Umbilical cord (tissue), 2 donors: ENCODE measurements at places on chromosomes 5 and 9. TPM values are rescaled to one million over a fixed set of nuclear protein-coding genes. Genes with fewer than 3 reads are reported as not detected.

- DNase-seq: no peak
These were observed 433.9 kb upstream of the SLC30A5 start for GRCh38 chr5:68659881-68660280.

GRCh38 chr5:85017261-85017660 lies 632.6 kb upstream of the EDIL3 start:
- no peak for DNase-seq

GRCh38 chr9:23341346-23341745 lies 484.7 kb downstream of the ELAVL2 start:
- DNase-seq: no peak

- DNase-seq: no peak
These were observed 57.9 kb downstream of the MACROH2A1 start for GRCh38 chr5:135341016-135341666.

DNA sequence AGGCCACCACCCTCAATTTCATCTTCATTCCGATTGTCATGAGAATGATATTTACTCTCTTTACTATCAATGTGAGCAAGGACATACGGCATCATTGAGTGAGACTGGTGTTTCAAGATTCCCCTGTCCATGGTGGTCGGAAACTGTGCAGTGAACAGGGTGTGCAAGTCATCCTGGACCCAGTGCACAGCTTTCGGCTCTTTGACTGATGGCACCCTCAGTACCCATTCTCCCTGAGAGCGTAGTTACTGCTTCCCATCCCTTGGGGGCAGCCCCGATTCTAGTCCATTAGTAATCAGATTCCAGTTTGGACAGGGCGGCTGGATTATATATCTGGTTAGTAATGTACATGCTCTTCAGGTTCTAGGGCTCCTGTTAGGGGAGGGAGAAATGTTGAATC lies 61.7 kb upstream of the SUB1 start:
- DNase-seq: no peak

- DNase-seq: peak; percentile 95
These were observed 430.9 kb downstream of the DMAC1 start for GRCh38 chr9:7368410-7369292.

- no peak for DNase-seq
These were observed 2.9 kb downstream of the TTC23L start for GRCh38 chr5:34841816-34842215.

DNA sequence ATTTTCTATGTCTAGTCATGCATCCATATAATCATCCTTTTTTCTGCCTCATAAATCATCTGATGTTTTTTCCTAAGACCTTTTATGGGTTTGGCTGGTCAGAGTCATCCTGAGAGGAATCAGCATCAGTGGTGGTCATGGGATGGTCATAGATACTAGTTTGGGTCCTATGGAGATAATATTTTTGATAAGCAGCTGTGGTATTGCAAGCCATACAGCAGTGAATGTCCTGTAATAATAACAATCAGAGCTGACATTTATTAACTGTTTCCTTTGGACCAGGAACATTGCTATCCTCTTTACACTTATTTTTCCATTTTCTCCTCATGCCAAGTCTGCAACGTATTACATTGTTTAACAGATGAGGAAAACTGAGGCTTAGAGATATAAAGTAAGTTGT lies 83.1 kb downstream of the TEX10 start:
- DNase-seq: no peak

DNA sequence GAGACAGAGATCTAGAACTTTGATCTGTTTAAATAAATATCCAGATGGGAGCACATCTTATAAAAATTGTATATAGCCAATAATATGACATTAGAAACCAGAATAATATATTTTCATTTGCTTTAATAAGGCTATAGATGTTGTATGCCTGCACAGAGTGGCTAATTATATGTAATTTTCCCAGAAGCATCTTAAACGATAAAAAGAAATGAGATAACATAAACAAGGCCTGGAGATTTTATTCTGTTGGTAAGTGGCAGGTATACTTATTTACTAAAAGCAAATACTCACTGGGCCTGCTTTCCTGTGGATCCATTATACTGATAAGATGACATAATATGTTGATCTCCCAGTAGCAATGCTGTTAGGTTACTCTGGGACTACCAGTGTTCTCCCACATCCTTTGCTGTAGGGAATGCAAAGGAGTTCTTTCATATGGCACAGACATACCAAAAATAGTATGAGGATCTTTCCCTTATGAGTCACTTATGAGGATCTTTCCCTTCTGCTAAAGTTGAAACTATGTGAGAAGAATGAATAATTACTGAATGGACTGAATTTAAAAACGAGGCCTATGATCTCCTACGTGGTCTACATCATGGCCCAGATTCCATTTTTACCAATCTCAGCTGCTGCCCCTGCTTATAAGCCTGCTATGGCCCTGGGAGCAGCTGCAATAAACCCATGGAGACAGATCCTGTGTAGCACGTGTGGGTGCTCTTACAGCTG lies 112.1 kb downstream of the NUDT12 start:
- peak; percentile 38 for DNase-seq

DNA sequence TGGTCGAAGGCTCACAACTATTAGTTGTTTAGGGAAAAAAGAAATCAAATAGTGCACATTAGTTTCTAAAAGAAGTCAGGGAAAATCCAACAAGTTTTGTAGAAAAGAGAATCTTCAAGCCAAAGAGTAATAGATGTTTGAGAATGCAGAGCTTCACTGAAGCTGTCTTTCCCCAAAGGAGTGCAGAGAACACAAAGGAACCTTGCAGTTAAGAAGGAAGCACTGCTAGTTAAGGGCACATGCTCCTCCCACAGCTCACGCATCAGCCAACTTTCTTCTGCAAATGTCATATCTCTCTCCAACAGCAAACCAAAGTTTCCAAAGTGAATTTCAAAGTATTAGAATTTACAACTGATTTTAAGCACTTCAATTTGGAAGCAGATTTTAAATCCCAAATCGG lies 116.4 kb upstream of the FST start:
- DNase-seq: no peak

DNA sequence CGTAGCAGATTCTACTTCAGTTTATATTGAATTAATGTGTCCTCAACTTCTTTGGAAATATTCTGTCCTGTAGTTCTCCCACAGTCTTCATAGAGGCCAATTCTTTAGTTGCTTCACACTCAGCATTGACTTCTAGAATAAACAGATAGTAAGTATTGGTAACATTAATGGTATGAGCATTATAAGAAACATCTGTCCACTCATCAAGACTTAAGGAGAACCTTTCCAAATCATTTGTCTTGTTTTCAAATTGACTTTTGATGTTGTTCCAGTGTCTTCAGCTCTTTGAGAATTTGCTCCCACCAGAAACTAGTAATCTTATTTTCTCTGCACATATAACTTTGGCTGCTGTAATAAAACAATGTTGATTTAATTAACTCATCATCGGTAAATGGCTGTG lies 18.3 kb downstream of the RANBP17 start:
- no peak for DNase-seq

DNA sequence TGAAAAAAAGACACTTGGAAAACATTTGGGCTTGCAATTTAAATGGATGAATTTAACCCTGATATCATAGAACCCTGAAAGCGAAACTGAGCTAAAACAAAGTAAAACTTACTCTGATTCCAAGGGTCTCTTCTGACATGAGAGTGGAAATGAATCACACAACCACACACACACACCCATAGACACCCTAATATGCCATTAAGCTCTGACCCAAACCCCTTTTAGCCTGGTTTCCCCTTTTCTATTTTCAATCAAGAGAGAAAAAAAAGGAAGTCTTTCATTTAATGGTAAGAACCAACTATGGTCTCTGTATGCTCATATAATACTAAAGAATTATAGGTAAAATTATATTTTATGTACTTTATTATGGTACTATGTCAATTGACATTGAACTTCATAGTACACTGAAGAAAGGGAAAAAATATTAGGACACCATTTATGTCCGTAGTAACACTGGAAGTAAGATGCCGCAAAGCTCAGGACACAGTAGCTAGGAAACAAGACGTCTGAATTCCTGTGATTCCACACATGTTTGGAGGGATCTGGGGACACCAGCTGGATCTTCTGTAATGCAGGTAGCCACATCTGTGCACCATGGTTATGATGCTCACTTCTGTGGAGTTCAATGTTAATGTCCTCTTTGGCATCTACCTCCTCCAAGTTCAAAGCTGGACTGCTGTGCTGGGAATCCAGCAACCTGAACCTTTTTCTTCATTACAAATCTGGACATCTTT lies 95.8 kb downstream of the PCSK1 start:
- DNase-seq: no peak

DNA sequence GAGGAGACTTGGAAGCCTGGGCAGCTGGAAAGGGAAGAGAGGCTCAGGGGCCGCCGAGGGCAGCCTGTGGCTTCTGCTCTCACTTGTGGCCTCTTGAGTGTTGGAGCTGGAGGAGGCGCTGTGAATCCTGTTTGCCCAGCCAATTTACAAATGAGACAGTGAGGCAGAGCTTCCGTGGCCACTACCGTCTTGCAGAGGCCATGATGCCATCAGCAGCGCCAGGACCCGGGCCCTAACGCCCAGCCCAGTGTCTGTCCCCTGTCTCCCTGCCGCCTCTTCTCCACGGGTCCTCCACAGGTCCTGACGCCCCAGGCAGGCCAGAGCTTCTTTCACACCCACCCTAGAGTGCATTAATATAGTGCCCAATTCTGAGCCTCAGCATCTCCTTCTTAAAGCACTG lies 172.8 kb downstream of the GOLPH3 start:
- DNase-seq: no peak

- no peak for DNase-seq
These were observed 71.3 kb upstream of the IFNE start for GRCh38 chr9:21553441-21553840.

DNA sequence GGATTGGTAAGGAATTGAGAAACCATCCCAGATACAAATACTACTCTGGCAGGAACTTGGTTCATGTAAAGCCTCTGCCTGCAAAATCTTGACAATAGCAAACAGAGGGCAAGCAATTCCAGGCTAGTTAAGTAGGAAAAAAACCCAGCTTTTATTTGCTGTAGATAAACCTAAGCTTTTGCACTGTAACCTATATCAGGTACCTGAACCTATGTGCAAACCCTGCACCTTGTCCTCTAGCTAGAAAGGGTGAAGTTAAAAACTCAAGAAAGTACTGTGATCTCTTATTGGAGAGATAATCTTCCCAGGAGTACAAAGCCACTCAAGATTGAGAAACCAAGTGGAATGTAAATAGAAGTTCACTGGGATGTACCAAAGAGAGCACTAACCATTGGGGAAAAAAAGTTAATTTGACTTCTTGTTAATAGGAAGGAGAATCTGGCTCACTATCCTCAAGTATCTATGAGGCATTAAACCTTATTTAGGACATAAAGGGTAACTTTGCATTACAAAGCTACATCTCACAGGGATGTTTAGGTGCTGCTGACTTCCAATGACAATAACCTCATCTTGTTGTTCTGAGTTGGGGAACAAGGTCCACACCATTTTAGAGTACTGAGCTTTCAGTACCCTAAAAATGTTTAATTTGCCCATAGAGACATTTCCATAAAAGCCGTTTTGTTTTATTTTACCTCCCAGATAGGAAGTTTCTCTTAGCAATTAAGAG lies 73.8 kb upstream of the PCA3 start:
- DNase-seq: no peak

DNA sequence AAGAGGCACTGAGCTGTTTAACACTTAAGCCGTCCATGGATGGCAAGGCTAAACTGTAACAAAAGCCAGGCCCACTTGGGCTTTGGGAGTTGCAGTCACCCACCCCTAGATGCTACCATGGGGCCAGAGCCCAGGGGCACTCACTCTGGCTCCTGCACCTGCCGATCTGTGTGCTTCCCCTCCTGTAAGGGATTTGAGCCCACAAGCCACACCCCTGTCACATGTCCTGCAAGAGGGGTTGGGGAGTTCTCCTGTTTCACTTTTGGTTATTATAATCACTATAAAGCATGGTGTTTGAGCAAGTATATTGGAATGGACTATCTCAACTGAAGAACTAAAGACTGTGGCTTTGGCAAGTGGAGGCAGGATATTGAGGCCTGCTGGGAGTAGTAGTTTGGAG lies 14.0 kb upstream of the GPR151 start:
- no peak for DNase-seq

DNA sequence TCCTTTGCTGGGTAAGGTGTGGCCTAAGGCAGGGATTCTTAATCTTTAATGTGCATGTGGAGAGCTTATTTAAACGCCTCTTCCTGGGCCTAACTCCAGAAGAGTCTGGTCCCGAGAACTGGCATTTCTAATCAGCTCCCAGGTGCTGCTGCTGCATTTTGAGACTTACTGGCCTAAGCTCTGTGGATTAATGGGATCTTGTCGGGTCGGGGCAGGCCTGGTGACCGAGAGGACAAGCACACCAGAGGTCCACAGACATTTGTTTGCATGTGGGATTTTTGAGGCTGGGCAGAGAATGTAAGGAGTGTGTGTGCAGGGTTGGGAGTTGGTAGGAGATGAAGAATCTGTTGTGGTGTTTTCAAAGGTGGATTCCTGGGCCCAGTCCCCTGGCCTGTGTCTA lies 95.0 kb upstream of the DAP start:
- no peak for DNase-seq

DNA sequence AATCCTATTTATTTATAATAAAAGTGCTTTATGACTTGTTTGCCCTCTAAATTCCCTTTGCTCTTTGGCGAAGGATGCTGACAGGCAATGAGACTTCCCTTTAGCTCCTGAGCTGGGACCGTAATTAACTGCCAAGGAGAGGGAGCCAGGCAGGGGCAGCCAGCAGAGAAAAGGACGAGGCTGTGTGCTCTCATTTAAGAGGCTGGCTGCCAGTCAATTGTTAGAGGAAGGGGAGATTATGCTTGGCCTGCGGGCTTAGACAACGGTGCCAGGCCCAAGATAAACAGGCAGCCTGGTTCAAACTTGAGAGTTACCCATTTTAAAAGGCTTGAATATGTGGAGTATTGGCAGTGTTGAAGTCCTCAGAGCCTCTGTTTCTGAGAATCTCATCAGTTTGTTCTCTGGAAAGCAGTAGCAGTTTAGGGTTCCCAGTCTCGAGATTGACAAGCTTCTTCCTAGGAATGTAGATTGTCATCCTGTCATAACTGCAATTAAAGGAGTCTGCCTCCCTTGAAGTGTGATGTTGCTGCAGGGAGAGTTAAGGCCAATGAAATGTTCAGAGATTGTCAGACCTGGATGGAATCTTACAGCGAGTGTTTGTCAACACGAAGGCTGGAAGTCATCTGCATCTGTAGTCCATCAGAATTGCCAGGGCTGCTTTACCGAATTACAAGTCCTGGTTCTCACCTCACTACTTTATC lies 113.2 kb downstream of the JAKMIP2 start:
- DNase-seq: no peak

DIPK1B gene
- total RNA-seq: 3.1 TPM

GALNT12 gene
- total RNA-seq: 11.1 TPM

ADAMTS13 gene
- total RNA-seq: 2.2 TPM

PAEP gene
- total RNA-seq: not detected

PCDHGB2 gene
- total RNA-seq: 4.6 TPM

CLINT1 gene
- 69.3 TPM for total RNA-seq

GMCL2 gene
- total RNA-seq: 4.1 TPM

ANKRD18B gene
- 5.3 TPM for total RNA-seq

PCDHGC4 gene
- total RNA-seq: 4.8 TPM

RNF208 gene
- total RNA-seq: not detected

ZDHHC11 gene
- not detected for total RNA-seq

NCS1 gene
- 49.6 TPM for total RNA-seq
